Astrocyte (in vitro differentiated cells and primary cell): ENCODE measurements at places on chromosomes 16 and 17. TPM values are rescaled to one million over a fixed set of nuclear protein-coding genes. Genes with fewer than 3 reads are reported as not detected.

DNA sequence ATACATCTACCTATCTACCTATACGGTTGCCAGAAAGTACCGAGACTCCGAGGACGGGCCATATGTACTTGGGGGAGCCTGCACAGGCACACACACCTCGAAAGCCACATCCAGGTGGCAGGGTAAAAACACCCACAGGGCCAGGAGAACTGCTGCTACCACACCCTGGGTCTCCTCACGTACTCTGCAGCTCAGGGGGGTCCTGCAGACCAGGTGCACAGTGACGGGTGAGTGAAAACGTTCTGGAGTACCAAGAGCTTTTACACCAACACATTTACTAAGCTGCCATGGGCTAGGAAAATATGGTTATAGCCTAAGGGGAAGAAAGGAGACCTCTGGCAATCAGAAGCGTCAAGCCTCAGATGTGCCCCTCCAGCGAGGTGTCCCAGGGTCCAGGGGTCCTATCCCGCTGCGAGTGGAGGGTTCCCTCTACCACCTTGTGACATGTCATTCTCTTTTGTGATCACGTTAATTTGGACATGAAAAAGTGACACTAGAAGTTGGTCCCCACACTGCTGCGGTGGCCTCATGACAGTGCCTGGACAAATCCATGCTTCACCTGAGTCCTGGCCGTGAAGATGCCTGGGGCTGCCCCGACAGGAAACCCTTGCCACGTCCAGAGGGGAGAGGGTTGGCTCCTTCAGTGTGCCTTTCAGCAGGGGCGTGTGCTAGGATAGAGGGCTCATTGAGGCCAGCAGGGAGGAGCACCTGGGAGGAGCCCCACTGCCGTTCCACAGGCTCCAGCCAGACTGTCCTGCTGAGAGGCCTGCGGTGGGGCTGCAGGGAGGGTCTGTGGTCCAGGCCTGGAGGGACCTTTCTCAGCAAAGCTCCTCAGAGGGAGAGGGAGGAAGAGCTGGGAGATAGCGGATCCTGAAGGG, 1.8 kb downstream of the CANT1 start:
- DNase-seq: no peak
- H3K4me3 ChIP-seq: peak overlapping the region; percentile 96
- H3K4me1 ChIP-seq: peaks cover 27% of the 10 kb centered on the region
- no peaks in the 10 kb centered on the region for H3K27me3 ChIP-seq
- H3K36me3 ChIP-seq: no peaks in the 10 kb centered on the region

DNA sequence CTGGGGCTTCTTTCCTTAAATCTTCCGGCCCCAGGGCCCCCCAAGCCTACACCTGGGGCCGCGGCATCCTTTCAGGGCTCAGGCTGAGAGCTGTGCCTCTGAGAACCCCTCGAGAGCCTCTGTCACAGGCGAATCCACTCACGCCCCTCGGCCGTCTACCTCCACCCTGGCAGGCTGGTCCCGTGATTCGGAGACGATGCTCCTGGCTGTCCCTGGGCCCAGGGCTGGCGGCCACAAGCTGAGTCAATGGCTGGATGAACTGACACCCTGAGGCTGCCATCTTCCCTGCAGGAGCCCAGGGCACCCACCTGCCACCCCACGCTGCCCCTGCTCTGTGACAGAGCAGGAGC, 4.4 kb downstream of the TEPSIN start:
- H3K4me3 ChIP-seq: no peak overlapping the region
- H3K36me3 ChIP-seq: peaks cover 2% of the 10 kb centered on the region
- no peak for DNase-seq

- H3K27ac ChIP-seq: no peak overlapping the region
- H3K27me3 ChIP-seq: no peaks in the 10 kb centered on the region
- H3K36me3 ChIP-seq: no peaks in the 10 kb centered on the region
Measured at GRCh38 chr17:82231562-82232321, 2.9 kb downstream of the SLC16A3 start.

Gene FBXL16
- 3.7 and 5.2 TPM in 2 replicates for total RNA-seq

Gene RGS11
- 2.7 and 2.8 TPM in 2 replicates for total RNA-seq

Gene SYCE1L
- 2.0 and 5.2 TPM in 2 replicates for total RNA-seq

GRCh38 chr16:65114527-65114926, 7.3 kb downstream of the CDH11 start:
- DNase-seq: no peak
- H3K27me3 ChIP-seq: no peaks in the 10 kb centered on the region
- no peak overlapping the region for H3K27ac ChIP-seq
- peaks cover 42% of the 10 kb centered on the region for H3K36me3 ChIP-seq
- peaks cover 38% of the 10 kb centered on the region for H3K4me1 ChIP-seq
- no peak overlapping the region for H3K4me3 ChIP-seq

Gene ACSM3
- total RNA-seq: 5.3 and 7.4 TPM in 2 replicates

DNA sequence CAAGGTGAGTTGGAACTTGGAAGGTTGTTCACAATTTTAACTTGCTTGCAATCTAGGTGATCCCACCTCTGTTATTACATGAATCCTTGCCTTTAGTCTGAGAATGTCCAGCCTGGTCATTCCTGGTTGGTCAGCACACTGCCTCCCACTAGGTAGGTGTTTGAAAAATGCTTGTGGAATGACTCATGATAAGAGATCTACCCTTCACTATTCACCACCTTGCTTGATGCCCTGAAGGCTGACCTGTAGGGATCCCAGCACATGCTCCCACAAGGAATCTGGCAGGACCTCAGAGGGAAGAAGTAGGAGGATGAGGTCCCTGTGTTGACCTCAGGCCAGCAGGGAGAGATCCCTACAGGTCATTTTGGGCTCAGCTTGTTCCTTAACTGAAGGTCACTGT, 30.2 kb upstream of the ABCA3 start:
- no peak overlapping the region for H3K27ac ChIP-seq
- no peak for DNase-seq
- H3K4me3 ChIP-seq: no peak overlapping the region
- H3K36me3 ChIP-seq: no peaks in the 10 kb centered on the region
- H3K27me3 ChIP-seq: peaks cover 8% of the 10 kb centered on the region

- H3K27me3 ChIP-seq: peaks cover 2% of the 10 kb centered on the region
- H3K27ac ChIP-seq: no peak overlapping the region
- peaks cover 4% of the 10 kb centered on the region for H3K4me1 ChIP-seq
- no peaks in the 10 kb centered on the region for H3K36me3 ChIP-seq
- no peak for DNase-seq
Measured at GRCh38 chr17:57011491-57012015, 33.6 kb downstream of the SCPEP1 start.

DNA sequence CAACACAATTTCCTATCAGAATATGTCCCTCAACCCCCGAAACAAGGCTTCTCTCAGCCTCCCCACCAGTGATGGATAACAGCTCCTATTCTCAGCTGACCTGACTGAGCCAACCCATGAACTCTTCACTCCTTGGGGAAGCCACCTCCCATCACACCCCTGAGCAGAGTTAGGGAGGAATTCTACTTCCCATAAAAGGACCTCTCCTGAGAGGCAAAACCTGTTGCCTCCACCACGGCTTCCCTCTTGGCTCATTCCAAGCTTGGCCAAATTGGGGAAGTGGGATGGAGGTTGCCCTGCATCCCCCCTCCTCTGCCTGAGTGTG, 5.7 kb upstream of the RASL10B start:
- peaks cover 24% of the 10 kb centered on the region for H3K4me1 ChIP-seq
- DNase-seq: no peak

DNA sequence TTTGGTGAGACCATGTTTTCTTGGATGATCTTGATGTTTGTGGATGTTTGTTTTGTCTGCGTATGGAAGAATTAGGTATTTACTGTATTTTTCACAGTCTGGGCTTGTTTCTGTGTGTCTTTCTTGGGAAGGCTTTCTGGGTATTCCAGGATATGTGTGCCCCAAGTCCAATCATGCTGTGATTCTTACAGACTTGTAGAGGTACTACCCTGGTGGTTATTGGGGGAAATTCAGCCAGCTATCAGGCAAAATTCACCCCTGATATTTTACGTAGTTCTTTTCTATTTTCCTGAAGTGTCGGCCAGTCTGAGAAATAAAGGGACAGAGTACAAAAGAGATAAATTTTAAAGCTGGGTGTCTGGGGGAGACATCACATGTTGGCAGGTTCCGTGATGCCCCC, 33.4 kb upstream of the ARL4D start:
- DNase-seq: no peak
- peaks cover 21% of the 10 kb centered on the region for H3K4me1 ChIP-seq
- no peak overlapping the region for H3K4me3 ChIP-seq
- no peaks in the 10 kb centered on the region for H3K36me3 ChIP-seq

Gene SLC5A11
- not detected in 2 replicates for total RNA-seq

DNA sequence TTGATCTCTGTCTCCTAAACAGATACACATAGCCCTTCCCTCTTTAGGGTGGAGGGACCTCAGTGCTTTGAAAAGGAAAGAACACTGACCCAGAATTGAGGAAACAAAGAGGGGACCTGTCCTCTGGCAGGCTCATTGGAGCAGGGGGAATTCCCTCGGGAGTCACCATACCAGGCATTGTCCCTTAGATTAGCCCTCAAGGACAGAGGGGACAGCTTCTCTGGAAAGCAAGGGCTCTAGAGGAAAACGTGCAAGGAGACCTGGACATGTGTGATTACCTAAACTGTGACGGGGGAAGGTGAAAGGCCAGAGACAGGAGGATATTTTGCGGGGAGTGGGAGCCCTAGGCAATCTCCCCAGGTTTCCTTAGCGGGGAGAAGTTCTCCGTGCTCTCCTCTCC, 7.6 kb upstream of the FZD2 start:
- no peak for DNase-seq
- H3K4me3 ChIP-seq: no peak overlapping the region
- no peaks in the 10 kb centered on the region for H3K27me3 ChIP-seq
- H3K36me3 ChIP-seq: no peaks in the 10 kb centered on the region
- H3K27ac ChIP-seq: no peak overlapping the region
- peaks cover 23% of the 10 kb centered on the region for H3K4me1 ChIP-seq

GRCh38 chr17:27889711-27890251, 3.4 kb downstream of the LYRM9 start:
- H3K4me1 ChIP-seq: peaks cover 3% of the 10 kb centered on the region
- H3K4me3 ChIP-seq: no peak overlapping the region
- H3K27ac ChIP-seq: no peak overlapping the region
- H3K27me3 ChIP-seq: no peaks in the 10 kb centered on the region

GRCh38 chr16:50441486-50442157, 72.8 kb upstream of the BRD7 start:
- no peaks in the 10 kb centered on the region for H3K4me1 ChIP-seq
- H3K27ac ChIP-seq: no peak overlapping the region
- H3K4me3 ChIP-seq: no peak overlapping the region
- no peaks in the 10 kb centered on the region for H3K36me3 ChIP-seq
- H3K27me3 ChIP-seq: peaks cover 12% of the 10 kb centered on the region

- H3K36me3 ChIP-seq: peaks cover 15% of the 10 kb centered on the region
- no peak overlapping the region for H3K4me3 ChIP-seq
- no peak overlapping the region for H3K27ac ChIP-seq
- H3K27me3 ChIP-seq: no peaks in the 10 kb centered on the region
- no peaks in the 10 kb centered on the region for H3K4me1 ChIP-seq
Measured at GRCh38 chr17:38322156-38322779, 21.5 kb downstream of the GPR179 start.

Gene PTX4
- total RNA-seq: not detected in 2 replicates

- H3K4me1 ChIP-seq: peaks cover 35% of the 10 kb centered on the region
- H3K27me3 ChIP-seq: no peaks in the 10 kb centered on the region
- H3K27ac ChIP-seq: peak overlapping the region; percentile 66
- H3K4me3 ChIP-seq: peak overlapping the region; percentile 22
Measured at GRCh38 chr17:4950075-4950745, 709 bp upstream of the ENO3 start.

DNA sequence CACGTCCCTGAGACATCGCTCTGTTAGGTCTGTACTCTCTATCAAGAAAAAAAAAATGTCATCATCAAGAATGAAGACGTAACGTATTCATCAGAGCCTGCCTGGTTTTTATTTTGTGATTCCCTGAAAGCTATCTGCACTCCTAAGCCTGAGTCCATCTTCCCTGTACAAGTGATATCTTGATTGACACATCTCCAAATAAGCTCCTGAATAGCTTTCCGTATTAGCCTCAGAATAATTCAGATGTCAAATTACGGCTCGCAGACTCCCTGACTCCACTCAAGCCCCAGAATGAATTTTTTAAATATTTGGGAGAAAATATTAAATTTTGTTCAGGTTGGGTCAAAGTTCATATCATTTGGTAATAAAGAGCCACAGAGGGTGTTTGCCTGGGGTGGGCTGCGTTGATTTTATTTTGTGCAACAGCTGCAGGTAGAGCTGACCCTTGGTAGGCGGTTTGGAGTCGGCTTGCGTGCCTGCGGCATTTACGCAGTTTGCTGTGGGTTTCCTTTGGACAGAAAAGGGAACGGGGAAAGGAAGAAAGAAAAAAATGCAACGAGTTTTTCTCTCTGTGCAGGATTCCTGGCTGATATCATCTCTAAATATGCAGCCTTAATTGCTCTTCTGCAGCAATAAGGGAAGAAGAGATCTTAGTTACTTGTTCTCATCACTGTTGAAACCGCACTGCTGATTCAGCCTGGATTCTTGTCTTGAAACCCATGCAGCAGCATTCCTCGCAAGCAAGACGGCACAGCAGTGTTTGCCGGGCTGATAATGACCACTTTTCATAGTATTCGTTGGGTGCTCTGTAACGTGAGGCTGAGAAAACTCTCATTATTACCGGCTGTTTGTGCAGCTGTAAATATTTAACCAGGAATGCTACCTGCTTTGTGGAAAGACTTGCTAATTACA, 114.7 kb downstream of the IRX3 start:
- no peak overlapping the region for H3K27ac ChIP-seq
- H3K4me1 ChIP-seq: peaks cover 3% of the 10 kb centered on the region
- H3K36me3 ChIP-seq: no peaks in the 10 kb centered on the region
- H3K27me3 ChIP-seq: peaks cover 16% of the 10 kb centered on the region

- peak overlapping the region; percentile 9 for H3K4me3 ChIP-seq
- DNase-seq: peak; percentile 25
- no peaks in the 10 kb centered on the region for H3K4me1 ChIP-seq
- H3K27ac ChIP-seq: no peak overlapping the region
- no peaks in the 10 kb centered on the region for H3K36me3 ChIP-seq
Measured at GRCh38 chr17:33750943-33751701, 458.0 kb upstream of the ASIC2 start.

Gene ANKRD40CL
- not detected in 2 replicates for total RNA-seq

GRCh38 chr17:63335831-63336230, 110.3 kb downstream of the CYB561 start:
- H3K27me3 ChIP-seq: no peaks in the 10 kb centered on the region
- H3K4me1 ChIP-seq: no peaks in the 10 kb centered on the region
- no peak overlapping the region for H3K27ac ChIP-seq
- no peak overlapping the region for H3K4me3 ChIP-seq
- H3K36me3 ChIP-seq: peaks cover under 1% of the 10 kb centered on the region

Gene WNT9B
- total RNA-seq: 0.48 and 0.84 TPM in 2 replicates

GRCh38 chr16:106623-107324, 28.7 kb downstream of the MPG start:
- H3K4me1 ChIP-seq: peaks cover 11% of the 10 kb centered on the region
- no peaks in the 10 kb centered on the region for H3K27me3 ChIP-seq
- H3K27ac ChIP-seq: no peak overlapping the region
- DNase-seq: peak; percentile 53

GRCh38 chr16:46673320-46674013, 15.5 kb downstream of the VPS35 start:
- no peaks in the 10 kb centered on the region for H3K4me1 ChIP-seq
- peaks cover 44% of the 10 kb centered on the region for H3K36me3 ChIP-seq
- no peak overlapping the region for H3K4me3 ChIP-seq

Gene SLC16A6
- total RNA-seq: 0.34 and 0.62 TPM in 2 replicates
